ENCODE measurements at places on chromosomes 5 and 9.
A peak's percentile ranks its signal among the peaks of the same experiment; 100 is the strongest.

- DNase-seq, result peak; percentile 69
Measured at GRCh38 chr5:125006011-125006685, 259.7 kb upstream of the ZNF608 start.

- DNase-seq, result peak; percentile 29
Measured at GRCh38 chr5:160369990-160370712, at the start of gene C1QTNF2. C1QTNF2 (minus strand) TSS chr5:160370626; CDS start chr5:160355011, 15,615 bp downstream.

DNA sequence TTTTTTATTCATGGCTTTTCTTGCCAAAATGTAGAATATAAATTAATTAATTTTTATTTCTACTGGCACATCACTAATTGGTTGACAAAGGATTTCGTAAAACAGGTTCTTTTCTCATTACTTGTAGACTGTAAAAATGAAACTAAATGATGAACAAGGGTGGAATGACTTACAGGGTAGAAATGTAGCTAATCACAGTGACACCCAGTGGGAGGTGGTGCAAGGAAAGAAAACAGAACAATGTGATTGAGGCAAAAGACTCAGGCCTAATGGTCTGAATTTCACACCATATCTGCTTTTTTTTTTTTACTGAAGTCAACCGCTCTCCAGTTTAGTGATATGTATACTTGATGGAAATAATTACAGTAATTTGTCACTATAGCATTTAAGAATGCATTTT lies 28.9 kb downstream of the GABRG2 start:
- DNase-seq, result peak; percentile 9

GRCh38 chr5:95892784-95893354 lies 68.8 kb downstream of the ELL2 start:
- no peak for DNase-seq

DNA sequence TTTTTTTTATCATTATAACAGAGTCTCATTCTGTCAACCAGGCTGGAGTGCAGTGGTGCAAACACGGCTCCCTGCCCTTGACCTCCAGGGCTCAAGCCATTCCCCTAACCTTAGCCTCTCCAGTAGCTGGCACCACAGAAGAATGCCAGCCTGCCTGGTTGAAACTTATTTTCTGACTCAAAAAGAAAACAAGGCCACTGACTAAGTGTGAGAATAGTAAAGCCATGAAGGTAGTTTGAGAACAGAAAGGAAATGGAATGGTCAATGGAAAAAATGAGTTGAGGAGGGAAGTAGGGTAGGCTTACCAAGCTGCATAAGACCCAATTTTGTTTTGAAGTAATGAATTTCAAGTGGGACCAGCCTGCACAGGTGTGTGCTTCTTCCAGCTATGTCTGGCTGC lies 82.8 kb upstream of the RORB start:
- DNase-seq, result no peak

GRCh38 chr5:40879163-40879942 lies 29.9 kb upstream of the C7 start:
- DNase-seq, result no peak

GRCh38 chr9:130766021-130766926 lies 68.8 kb upstream of the ABL1 start:
- DNase-seq, result no peak

GRCh38 chr5:178360222-178360925 lies 127.8 kb upstream of the PHYKPL start:
- DNase-seq, result no peak

DNA sequence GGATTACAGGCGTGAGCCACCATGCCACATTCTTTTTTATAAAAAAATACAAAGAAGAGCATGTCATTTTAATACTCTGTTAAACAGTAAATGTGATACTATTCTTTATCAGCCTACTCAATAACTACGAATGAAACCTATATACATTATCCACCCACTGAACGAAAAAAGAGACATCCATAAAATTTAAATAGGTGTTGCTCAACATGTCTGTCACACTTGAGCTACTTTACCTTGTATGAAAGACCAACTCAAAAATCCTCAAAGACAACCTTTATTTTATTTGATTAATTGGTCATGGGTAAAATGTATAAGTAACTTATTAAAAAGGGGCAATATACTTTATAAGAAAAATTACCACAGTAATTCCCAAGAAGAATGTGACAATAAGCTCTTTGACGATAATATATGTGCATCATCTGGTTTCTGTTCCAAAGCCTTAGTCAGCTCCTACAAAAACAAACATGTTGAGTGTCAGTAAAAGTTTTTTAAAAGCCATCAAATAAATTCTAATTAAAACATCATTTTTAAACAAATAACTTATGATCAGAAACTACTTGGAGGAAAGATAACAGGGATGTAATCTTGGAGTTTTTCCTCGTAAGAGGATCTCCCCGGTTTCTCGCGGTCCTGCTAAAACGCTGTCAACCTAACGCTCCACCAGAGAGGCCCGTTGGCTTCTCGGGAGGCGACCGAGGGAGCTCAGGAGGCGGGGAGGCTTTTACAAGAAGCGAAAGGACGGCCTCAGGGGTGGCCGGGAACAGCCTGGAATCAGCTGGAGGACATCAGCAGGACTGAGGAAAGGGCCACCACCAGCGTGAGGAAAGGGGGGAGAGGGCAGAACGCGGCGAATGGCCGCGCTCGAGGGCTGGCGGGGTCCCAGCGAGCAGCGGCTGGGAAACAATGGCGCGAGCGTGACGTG lies 13.5 kb upstream of the ANKRD18B start:
- no peak for DNase-seq

DNA sequence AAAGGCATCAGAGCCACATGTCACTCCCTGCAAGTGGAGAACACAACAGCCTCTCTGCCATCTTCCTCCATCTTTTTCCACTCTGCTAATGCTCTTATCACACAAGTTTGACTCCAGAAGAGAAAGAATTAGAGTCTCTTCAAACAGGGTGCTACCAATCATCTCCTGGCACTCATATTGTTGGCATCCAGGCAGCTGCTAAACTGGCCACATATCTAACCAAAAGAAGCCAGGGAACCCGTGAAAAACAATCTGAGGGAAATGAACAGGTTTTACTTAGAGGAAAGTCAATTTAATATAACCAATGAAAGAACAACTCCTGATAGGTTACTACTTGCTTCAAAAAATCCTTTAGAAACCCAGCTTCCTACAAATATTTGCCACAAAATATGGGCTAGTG lies 117.2 kb downstream of the SLC25A46 start:
- no peak for DNase-seq

- DNase-seq, result peak; percentile 27
Measured at GRCh38 chr9:4796988-4797853, 4.5 kb downstream of the RCL1 start.

DNA sequence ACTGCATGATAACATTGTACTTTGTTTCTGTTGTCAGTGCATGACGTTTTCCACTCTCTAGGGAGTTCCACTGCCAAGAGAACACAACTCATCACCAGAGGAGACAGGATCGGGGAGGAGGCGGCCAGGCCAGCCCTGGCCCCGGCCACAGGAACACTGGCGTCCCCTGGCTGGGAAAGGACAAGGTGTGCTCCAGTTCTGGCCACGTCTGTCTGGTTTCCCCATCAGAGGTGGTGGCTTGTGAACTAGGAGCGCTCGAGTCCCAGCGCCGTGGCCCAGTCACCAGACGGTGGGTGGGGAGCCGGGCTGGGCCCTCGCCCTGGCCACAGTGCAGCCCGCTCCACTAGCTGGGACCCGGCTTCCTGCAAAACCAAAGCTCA lies 211.9 kb upstream of the IRX4 start:
- no peak for DNase-seq

- DNase-seq, result no peak
Measured at GRCh38 chr9:21608200-21608599, 126.1 kb upstream of the IFNE start.

DNA sequence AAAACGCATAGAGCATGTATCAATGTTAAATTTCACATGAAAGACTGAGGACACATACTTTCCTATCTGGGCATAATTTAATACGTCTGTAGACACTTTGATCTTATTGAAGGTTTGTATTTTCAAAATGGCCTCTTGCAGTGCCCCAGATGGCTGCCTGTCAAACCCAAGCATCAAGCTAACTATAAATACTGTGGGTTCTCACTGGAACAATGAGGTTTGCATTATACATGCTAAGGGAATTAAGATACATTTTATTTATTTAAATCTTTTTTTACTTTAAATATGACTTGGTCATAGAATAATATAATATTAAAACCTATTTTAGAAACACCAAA lies 702.9 kb upstream of the GRAMD2B start:
- DNase-seq, result no peak

DNA sequence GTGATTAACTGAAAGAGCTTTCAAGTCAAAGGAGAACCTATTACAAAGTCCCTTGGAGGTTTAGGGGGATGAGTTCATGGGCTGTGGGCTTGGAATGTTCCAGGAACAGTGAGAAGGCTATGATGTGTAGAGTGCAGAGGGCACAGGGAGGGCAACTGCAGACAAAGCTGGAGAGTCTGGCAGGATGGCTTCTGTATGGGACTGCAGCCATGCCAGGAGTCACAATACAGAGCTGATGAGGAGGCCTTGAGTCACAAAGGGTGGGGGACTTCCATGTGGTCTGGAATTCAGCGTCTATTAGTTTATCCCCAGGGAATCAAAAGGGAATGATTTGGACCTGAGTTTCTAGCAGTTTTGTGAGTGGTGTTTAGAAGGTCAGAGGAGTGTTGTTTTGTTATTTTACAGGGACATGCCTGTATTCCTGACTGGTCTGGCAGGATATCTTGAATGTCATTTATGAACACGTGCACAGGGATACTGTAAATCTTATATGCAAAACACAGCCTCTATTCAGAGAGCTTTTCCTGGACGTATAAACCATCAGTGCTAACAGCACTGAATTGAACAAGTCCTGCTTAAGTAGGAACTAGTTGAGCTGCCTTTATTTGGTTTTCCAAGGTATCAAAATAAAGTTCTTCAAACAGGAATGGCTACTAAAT lies 14.3 kb upstream of the TEK start:
- DNase-seq, result no peak

DNA sequence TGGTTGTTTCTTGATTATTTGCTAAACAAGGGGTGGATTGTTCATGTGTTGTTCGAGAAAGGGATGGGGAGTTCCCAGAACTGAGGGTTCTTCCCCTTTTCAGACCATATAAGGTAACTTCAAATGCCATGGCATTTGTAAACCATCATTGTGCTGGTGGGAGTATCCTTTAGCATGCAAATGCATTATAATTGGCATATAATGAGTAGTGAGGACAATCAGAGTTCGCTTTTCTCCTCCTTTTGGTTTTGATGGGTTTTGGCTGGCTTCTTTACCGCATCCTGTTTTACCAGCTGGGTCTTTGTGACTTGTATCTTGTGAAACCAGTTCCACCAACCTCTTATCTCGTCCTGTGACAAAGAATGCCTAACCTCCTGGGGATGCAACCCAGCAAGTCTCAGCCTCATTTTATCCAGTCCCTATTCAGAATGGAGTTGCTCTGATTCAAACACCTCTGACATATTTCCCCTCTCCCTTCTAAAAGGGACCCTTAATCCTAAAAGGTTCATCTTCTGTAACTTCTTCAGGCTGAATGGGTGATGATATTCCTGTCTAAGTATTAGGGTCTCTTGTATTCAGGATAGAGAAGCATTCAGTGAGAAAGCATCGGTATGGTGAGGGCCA lies 8.7 kb upstream of the FBN2 start:
- no peak for DNase-seq

- no peak for DNase-seq
Measured at GRCh38 chr5:164191240-164191639, 685.8 kb downstream of the MAT2B start.

GRCh38 chr5:72525816-72526215 lies 18.6 kb upstream of the ZNF366 start:
- no peak for DNase-seq

GRCh38 chr5:60274747-60275146 lies 381.2 kb upstream of the PDE4D start:
- DNase-seq, result no peak

DNA sequence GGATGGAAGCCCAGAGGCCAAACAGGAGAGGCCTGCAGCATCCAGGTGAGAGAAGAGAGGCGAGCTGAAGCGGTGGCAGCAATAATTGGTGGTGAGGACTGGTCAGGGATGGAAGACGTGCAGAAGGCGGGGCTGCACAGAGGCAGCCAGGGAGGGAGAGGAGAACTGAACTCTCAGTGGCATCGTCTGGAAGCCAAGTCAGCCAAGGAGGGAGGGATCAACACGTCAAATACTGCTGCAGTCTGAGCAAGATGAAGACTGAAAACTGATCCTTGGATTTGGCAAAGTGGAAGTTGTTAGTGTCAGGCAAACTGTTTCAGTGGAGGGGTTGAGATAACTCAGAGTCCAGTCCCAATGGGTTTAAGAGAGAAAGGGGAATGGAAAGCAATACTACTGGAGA lies 145.4 kb downstream of the CDK5RAP2 start:
- no peak for DNase-seq

Data from neuronal stem cell (in vitro differentiated cells).